ENCODE measurements at places on chromosomes 4 and X.
A peak's percentile ranks its signal among the peaks of the same experiment; 100 is the strongest.

- DNase-seq: no peak
These were observed 55.9 kb downstream of the UGT2A3 start for GRCh38 chr4:68895561-68896198.

- no peak for DNase-seq
These were observed 214.0 kb upstream of the UGT8 start for GRCh38 chr4:114384629-114385028.

- no peak for DNase-seq
These were observed 4.3 kb downstream of the MAEA start for GRCh38 chr4:1293991-1294390.

- no peak for DNase-seq
These were observed 42.5 kb upstream of the TLR2 start for GRCh38 chr4:153641532-153641931.

DNA sequence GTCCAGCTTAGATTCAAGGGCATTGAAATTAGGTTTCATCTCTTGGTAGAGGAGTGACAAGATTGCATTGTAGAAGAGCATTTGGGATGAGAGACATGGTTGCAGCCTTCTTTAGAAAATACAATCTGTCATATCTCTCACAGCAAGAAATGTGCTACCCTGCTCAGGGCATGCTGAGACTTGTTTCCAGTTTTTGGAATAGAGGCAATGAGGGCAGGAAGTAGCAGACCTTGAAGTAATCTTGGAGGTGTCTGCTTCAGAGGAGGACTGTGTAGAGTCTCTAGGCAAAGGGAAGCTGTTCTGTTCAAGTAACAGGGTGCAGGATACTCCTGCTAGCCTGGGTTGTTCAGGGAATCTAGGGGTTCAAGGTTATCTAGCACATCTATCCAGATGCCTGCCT is 116.1 kb upstream of the ZNF827 start:
- DNase-seq: no peak

DNA sequence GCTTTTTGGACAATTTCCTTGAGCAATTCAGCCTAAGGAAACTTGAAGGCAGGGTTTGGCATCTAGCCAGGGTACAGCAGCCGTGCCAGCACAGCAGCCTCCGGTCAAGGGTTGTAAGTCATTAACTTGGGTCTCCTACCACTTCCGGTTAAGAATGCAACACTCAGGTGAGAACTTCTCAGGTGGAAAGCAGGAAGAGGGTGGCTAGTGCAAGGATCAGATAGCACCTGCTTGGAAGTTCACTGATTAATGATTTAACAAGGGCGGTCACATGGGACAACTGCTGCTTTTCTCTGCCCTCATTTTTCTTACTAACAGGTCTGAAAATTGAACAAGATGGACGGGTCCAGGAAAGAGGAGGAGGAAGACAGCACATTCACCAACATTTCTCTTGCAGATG is 30.1 kb upstream of the SCOC start:
- DNase-seq: no peak

GRCh38 chr4:70544279-70544868 is 26.0 kb downstream of the AMTN start:
- DNase-seq: no peak

DNA sequence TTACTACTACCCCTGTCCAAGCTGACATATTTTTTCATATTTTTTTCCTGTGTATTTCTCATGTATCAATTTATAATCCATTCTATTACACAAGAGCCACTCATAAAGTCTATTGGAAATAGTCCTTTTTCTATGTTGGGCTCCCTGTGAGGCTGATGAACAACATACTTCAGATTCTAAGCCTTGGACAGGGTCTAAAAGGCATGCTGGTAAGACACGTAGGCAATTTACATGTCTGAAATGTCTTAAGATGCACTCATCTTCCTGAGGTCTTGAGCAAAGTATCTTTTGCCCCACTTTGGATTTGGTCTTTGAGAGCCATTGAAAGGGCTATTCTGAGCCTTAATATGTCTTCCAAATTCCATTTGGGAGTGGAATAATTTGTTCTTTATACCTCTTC is 31.8 kb downstream of the OCIAD1 start:
- no peak for DNase-seq

GRCh38 chr4:6426571-6427438 is 45.6 kb downstream of the PPP2R2C start:
- no peak for DNase-seq

DNA sequence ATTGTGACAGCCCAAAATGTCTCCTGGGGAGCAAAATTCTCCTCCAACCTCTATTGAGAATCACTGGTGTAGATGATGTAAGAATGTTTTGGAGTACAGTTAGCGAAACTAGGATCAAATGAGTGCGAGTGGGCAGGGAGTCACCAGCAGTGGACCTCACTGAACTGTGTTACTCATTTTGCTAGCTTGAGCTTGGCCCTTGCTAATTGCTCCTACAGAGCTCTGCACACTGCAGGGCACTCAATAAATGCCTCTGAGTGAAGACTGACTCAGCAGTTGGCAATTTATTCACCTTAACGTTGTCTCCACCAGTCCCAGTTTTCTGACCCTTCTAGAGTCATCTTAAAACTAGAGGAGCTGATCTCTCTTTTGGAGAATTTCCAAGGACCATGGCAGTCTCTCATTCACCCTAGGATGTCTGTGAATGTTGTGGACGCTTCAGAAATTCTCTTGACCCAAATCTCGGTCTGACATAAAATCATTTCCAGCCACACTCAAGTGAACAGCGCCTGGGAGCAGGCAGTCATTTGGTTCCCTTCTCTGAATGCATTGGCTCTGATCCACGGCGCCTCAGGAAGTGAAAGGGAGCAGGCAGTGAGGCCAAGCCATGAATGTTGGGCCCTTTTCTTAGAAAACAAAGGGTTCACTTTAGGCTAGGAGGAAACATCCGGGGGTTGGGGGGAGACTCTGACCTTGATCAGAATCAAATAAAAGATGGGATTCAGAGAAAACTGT is 148.1 kb downstream of the NWD2 start:
- DNase-seq: no peak

DNA sequence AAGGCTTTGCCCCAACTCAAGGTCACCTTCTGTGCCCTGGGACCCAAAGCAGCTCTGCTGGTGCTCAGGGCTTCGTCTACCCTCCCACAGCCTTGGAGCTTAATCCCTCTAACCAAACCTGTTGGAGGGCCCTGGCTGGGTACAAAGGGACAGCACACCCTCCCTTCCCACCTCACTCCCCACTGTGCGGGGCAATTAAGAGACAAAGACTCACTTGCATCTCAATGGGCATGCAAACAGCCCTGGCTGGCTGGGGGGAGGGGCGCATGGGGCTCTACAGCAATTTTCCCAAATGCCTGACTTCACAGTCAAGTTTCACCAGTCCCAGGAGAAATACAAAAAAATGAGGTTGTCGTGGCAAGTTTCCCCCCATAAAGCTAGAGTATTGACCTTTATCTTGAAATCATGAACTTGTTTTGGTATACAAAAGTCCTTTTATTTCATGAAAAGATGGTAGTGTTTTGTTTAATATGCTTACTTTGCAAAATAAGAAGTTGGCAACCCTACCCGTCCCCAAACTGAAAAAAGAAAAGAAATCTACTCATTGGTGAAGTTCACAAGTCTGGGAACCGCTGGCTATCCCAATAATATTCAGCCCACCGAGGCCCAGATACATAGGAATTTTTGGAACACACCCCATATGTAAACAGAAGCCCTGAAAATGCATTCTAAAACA is 4.1 kb upstream of the CD99L2 start:
- DNase-seq: no peak

DNA sequence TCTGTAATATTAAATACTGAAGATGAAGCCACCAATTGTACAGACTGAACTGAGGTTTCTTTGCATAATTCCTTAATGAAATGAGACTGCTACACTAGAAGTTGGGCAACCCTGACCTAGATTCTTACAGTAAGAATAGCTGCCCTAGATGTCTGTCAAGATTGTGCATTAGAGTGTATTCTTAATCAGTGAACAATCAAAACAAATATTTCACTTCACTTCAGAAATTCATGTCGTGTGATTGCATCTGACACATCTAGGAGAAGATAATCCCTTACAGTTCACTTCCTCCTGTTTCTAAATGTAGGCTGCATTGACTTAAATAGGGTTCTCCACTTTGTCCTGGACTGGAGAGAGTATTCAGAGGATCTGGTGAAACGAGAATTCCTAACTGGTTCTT is 283.1 kb downstream of the HNRNPD start:
- no peak for DNase-seq

DNA sequence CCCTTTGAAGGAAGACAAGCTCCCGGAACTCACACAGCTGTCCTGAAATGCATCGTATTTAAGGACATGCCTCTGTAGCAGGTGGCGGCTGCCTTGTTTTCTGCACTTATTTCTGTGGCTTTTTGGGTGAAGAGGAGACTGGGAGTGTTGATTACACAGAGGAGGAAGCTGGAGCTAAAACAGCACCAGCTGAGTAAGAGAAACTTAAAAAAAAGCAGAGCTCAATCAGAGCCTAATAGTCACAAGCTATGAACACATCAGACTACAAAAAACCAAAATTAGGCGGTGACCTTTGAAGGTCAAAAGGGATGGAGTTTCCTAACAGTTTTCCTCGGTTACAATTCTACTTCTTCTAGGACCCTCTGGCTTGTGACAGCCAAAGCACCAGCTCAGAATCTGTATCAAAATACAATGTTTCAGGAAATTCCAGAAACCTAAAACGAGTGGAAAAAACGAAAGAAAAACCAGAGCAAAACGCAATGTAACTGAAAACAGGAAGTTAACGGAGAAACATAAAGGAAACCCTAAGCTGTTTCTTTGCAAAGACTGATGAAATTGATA is 13.5 kb downstream of the PRKX start:
- peak; percentile 3 for DNase-seq

GRCh38 chrX:30653415-30654131 is at the start of gene GK:
TSS of gene GK (plus strand) at chrX:30653423. CDS start at chrX:30653538, 115 bp downstream.
- DNase-seq: no peak

- no peak for DNase-seq
These were observed 24.8 kb downstream of the IQSEC2 start for GRCh38 chrX:53256446-53257041.

DNA sequence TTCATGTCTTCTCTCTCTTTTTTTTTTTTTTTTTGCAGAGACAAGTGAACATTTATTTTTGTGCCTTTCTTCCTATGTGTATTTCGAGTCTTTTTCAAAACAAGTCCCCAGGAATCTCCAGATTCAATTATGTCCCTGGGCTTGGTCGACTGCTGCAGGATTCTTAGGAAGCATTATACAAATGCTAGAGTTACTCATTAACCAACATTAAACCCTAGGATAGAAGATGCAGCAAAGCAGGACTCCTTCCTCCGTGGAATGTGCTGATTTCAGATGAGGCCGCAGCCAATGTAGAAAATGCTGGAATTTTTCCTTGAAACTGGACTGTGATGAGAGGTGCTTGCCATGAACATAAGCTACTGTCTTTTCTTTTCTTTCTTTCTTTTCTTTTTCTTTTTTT is 3.4 kb downstream of the ZNF81 start:
- no peak for DNase-seq

- DNase-seq: no peak
These were observed 8.4 kb upstream of the LDOC1 start for GRCh38 chrX:141185366-141185765.

- no peak for DNase-seq
These were observed 155.5 kb downstream of the INPP4B start for GRCh38 chr4:142690406-142691163.

DNA sequence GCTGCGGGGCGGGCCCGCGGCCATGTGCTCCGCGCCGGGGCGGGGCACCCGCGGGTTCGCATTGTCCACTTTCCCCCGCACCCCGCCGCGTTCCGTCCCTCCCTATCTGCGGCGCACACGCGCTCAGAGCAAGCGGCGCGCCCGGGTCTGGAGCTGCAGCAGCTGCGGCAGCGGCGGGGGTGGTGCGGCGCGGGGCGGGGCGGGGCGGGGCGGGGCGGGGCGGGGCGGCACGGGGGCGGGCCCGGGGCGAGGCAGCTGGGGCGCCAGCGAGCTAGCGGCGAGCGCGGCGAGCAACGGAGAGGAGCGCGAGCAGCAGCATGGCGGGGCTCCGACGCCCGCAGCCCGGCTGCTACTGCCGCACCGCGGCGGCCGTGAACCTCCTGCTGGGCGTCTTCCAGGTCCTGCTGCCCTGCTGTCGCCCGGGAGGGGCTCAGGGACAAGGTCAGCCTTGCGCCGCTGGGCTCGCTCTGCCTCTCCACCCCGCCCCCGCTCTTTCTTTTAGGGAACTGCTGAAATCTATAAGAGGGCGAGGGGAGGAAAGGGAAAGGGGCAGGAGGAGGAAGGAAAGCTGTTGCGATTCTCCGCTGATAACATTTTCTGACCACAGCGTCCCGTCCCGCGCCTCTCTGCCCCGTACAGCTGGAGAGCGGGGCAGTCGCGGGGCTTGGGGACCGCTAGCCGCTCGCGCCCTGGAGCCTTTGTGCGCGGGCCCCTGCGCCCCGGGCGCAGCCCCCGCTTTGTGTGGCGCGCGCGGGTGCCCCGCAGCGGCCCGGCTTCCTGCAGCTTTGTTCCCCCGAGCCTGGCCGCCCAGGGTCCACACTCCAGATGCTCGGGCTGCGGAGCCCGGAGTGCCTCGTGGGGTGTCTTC is at the start of gene TMEM131L:
TSS of gene TMEM131L (plus strand) at position 280 of the 868 bp plus-strand sequence. CDS start at position 318, 38 bp downstream.
- DNase-seq: peak; percentile 77

Data from GF-D8 (cell line).